ENCODE measurements at places on chromosomes 4 and X.

DNA sequence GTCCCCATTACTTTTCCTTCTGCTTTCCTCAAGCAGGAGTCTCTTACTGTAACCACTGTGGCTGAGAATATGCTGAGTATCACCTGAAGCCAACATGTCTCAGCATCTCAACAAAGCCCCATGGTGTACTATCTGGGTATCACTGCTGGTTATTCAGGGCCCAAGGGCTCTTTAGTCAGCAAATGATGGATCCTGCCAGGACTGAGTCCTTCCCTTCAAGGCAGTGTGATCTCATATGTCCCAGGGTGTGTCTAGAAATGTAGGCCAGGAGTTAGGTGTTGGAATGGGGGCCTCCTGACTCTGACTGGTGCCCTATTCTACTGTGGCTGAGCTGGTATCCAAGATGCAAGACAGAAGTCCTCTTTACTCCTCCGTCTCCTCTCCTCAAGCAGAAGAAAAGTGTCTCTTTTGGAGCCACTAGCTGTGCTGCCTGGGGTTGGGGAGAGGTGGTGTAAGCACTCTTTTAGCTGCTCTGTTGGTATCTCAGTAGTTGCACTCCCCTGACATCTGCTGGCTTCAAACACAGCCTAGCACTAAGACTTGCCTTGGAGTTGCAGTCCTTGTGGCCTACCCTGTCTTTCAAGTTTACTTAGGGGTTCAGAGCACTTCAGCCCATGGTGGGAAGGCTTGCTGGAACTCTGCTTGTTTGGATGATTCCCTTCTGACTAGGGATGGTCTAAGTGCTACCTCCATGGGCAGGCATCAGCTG, 28.6 kb downstream of the OCIAD2 start:
- no peak for DNase-seq

DNA sequence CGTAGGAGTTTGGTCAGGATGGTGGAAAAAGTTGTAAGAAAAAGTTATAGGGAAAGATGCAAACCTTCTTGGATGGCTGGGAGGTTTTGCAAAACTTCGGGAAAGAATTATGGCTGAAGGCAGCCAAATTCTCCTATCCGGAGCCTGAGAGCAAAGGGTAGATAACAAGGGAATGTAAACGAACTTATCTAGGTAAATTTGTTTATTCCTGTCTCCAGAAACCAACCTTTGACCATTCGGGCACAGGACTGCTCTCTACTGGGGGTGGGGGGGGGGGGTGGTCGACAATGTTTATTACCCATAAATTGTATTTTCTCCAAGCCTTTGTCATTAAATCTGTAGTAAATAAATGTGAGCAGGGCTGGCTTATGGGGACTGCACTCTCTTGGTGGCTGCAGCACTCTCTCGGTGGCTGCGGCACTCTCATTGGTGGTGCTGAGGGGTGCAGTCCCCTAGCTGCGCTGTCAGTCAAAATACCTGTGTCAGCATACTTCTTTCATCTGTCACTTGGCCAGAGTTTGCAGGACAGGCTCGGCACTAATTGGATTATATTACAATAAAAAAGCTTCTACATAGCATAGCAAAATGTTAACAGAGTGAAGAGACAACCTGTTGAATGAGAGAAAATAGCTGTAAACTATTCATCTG, 827.8 kb downstream of the SH3BGRL start:
- no peak for DNase-seq

GRCh38 chr4:52701207-52701606, 42.1 kb upstream of the USP46 start:
- no peak for DNase-seq

- no peak for DNase-seq
Measured at GRCh38 chr4:184097241-184097605, 120.5 kb downstream of the ENPP6 start.

DNA sequence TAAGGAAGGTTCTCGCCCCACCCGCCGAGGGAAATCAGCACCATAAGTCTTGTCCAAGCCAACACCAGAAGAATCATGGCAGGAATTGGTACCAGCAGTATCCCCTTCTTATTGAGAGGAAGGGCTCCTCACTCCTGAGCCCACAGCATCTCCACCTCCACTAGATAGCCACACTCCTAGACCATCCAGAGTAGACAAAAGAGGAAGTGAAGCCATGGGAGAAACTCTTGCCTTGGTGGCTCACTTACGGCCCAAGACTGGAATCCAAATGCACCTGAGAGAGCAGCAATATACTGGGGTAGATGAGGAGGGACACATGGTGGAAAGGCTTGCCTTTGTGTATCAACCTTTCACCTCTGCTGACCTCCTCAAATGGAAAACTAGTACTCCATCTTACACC, 255.3 kb upstream of the PRKX start:
- DNase-seq: no peak

DNA sequence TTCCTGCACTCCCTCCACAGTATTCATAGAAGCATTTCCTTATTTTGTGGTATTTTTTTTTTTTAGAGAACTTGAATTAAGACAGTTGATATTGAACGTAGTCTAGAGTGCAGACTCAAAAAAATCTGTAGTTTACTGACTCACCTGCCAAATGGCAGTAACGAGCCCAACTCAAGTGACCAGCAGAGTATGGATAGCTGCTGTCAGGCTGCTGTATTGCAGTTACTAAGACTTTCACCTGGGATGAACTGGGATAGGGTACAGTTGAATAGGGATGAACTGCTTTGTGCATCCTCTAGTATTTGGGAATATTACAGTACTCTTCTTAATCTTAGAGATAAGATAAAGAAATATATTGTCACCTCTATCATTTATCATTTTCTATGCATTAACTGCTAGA, 7.0 kb upstream of the SLC7A11 start:
- DNase-seq: no peak

- DNase-seq: no peak
Measured at GRCh38 chrX:110414679-110415439, 56.2 kb downstream of the RTL9 start.

GRCh38 chr4:147104768-147105167, 159.1 kb upstream of the TTC29 start:
- no peak for DNase-seq

GRCh38 chr4:9811806-9812205, 30.4 kb downstream of the DRD5 start:
- DNase-seq: no peak

GRCh38 chrX:109936598-109936997, 66.3 kb upstream of the TMEM164 start:
- DNase-seq: no peak

DNA sequence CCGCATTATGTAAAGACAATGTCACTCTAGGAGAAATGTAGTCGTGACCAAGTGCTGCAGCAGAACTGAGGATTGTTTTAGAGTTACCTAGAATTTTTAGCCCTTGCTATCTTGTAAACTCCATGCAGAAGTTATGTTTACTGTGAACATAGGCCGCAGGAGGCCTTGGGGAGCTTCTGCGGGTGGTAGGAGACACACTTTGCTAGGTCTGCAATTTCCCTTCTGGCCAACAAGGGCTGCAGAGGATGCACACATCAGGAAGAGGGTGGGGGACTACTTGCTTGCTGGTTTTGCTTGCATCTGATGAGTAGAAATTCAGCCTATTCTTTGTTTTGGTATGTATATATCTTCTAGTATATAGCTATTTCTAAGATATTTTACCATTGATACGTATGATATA, 23.1 kb downstream of the BANK1 start:
- DNase-seq: no peak

DNA sequence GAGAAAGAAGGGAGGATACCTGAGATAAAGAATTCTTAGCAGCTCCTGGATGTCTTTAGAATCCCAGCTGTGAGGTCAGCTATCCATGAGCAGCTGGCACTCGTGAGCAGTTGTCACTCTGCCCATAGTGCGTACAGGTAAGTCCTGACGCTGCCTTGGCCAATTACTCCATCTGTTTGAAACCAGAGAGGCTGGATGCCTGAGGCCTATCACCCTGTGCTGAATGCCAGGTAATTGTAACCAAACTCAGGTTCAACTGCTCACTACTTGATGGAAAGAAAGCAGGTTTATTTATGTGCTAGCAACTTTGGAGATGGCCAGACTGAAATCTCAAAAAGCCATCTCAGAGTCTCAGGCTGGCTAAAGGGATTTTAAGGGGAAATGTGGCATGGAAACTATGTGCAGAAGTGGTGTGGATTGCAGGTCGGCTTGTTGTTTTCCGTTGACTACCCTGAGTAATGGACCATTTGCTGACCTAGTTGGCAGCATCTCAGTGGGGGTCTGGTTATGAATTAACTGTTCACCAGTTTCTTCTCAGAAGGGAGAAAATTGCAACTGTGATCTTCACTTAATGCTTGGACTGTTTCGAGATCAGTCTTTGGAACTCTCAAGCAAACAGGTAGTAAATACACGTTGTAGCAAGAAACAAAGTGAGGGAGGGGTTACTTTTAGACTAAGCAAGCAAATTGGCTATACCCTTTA, 1614.0 kb upstream of the PCDH10 start:
- no peak for DNase-seq

GRCh38 chr4:83618991-83619645, 83.2 kb downstream of the GPAT3 start:
- no peak for DNase-seq

DNA sequence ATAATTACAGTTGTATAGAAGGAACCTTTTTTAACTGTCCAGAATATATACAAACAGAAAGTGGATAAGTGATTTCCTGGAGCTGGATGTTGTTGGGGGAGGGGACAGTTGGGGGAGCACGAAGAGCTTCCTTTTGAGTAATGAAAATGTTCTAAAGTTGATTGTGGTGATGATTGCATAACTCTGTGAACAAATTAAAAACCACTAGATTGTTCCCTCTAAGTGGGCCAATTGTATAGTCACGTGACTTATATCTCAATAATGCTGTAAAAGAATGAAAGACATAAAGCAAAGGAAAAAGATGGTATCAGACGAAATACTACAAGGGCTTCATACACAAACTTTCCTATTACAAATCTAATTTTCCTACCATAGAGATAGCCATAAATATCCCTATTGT, 2.7 kb downstream of the CT55 start:
- no peak for DNase-seq

- DNase-seq: no peak
Measured at GRCh38 chr4:16772366-16772850, 126.0 kb downstream of the LDB2 start.

DNA sequence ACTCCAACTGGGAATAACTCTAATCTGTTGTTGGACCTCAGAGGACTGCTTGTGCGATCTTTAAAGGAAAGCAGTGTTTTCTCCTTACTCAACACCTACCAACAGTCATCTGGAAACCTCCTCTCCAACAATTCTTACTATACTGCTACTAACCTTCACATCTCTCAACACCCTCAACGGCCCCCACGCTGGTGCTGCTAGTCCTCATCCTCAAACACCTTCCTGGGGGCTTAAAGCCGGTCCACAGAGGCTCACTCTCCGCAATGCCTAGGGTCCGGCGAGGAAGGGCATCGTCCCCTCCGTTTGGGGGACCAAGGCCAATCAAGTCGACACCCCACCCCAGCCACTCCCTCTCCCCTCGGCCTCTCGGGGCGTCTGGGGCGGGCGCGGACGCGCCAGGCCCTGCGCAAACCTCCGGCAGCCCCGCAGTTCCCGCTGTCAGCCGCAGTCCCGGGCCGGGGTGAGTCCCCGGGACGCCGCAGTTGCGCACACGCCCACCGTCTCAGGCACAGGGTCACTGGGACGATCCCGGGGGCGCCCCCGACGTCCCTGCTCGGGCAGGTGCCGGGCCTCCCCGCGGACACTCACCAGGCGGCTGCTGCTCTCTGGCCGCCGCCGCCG, 418 bp downstream of the TAB3 start:
- DNase-seq: peak; percentile 7

DNA sequence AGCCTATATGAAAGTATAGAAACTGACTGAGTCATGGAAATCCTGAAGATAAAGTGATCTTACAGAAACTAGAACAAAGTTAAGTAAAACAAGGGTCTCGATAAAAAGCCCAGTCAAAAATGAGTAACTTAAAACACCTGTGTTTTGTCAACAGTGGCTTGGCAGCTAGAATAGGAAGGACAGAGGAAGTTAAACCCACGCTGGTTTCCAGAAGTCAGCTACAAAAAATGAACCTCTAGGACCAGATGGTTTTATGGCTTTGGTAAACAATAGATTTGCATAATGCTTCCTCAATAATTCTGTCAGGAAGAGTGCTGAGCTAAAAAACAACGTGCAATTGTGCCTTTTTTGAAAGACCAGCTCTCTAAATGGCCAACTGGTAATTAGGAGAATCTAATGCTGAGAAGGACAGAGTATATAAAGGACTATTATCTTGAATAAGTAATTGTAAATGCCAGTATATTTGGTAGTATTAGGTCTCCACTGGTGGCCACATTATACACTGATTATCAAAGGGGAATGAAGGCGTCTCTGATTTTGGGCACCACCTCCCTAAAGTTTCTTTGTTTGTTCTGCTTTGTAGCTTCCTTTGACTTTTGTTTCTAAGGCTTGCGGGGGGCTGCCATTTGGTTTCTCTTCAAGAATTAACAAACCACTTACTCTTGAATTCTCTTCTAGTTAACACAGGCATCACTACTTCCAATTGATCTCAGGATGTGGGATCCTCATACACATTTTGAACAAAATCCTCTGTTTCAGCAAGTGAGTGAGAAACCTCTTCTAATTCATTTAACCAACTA, 72.2 kb upstream of the PPP3CA start:
- DNase-seq: no peak

GRCh38 chr4:159273141-159273438, 170.2 kb downstream of the RAPGEF2 start:
- peak; percentile 34 for DNase-seq

- no peak for DNase-seq
Measured at GRCh38 chrX:106170318-106170717, 2.2 kb downstream of the PWWP3B start.

- no peak for DNase-seq
Measured at GRCh38 chrX:155086961-155087735, 15.8 kb downstream of the BRCC3 start.

GRCh38 chr4:87543835-87544461, 14.8 kb upstream of the SPARCL1 start:
- peak; percentile 34 for DNase-seq

- no peak for DNase-seq
Measured at GRCh38 chrX:122641826-122642225, 542.3 kb upstream of the GRIA3 start.

GRCh38 chr4:8675383-8675782, 82.8 kb downstream of the CPZ start:
- no peak for DNase-seq

DNA sequence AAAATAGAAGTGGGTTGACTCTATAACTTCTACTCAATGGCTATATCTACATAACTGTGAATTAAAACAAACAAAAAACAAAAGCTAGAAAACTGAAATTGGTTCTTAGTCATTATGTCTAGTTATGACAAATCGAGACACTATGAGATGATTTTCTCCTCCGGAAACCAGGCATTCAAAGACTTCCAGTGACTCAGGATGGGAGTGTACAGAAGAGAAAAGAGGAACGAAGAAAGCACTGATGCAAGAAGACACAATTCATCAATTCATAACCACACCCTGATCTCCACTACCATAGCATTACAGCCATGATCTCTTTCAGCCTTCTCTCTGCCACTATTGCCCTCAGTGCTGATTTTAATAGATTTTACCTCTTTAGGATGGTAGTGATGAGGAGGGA, 253.6 kb downstream of the CBLL2 start:
- no peak for DNase-seq

DNA sequence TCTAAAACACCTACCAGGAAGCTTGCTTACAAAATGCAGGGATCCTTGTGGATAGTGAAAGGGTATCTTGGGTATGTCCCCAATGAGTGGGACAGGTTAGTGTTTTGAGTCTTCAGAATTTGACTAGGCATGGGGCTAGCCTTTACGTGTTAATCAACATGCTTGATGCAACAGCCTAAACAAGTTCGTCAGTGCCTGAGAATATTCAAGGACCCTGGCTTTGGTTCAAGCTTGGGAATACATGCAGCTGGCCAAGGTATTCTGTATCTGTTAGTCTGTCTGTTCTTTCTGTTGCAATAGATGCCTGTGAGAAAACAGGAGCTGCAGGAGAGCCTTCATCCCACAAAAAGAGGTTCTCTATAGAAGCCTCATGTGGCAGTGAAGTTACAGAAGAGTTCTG, 149.5 kb downstream of the CCNG2 start:
- no peak for DNase-seq
